ENCODE measurements at places on chromosomes 7 and 10.

- DNase-seq, result no peak
Measured at GRCh38 chr10:50540826-50541122, 83.0 kb downstream of the SGMS1 start.

DNA sequence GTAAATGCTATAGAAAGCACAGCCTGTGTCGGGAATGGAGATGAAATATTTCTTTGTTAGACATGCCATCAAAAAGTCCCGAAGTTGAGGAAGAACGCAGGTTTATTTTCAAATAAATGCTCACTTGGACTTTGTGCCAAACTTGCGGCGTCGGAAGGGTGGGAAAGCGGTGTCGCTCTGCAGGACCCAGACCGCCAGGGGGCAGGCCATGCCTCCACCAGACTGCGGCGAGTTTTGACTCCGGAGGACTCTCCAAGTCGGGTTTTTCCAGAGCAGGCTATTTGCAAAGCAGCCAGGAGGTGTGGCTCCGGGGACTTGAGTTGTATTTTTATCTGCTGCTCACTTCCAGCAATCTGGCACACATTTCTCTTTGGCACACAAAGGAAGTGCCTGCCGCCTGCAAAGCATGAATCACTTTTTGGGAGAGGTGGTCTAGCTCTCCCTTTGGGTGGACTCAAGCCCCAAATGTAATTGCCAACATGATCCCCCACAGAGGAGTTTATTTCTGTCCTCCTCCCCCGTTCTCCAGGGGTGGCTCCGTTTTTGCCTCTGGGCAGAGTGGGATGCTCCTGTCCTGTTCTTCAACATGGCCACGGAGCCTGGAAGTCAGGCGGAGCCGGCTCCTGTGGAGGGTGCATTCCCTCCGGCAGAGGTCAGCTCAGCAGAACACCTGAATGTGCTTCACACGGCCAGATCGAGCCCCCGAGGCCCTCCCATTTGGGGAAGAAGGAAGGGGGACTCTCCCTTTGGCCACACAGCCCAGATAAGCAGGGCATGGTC is 82.3 kb upstream of the GPR26 start:
- DNase-seq, result peak; percentile 60

- DNase-seq, result peak; percentile 24
Measured at GRCh38 chr7:85851571-85852193, 664.8 kb upstream of the SEMA3D start.

GRCh38 chr10:132329565-132330485 is 2.2 kb upstream of the LRRC27 start:
- DNase-seq, result no peak

GRCh38 chr10:130631142-130632096 is 495.2 kb downstream of the GLRX3 start:
- no peak for DNase-seq

DNA sequence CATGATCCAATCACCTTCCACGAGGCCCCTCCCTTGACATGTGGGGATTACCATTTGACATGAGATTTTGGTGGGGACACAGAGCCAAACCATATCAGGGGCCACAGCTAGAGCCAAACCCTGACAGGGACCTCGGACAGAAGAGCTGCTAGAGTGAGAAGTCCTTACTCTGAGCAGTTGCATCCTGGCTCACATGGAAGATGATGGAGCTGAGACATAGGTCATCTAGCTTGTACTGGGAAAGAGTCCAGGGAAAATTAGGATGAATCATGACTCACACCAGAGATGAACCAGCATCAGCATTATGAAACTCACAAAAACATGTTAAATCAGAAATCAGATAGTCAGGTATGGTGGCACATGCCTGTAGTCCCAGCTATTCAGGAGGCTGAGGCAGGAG is 12.8 kb upstream of the FMC1 start:
- DNase-seq, result no peak

DNA sequence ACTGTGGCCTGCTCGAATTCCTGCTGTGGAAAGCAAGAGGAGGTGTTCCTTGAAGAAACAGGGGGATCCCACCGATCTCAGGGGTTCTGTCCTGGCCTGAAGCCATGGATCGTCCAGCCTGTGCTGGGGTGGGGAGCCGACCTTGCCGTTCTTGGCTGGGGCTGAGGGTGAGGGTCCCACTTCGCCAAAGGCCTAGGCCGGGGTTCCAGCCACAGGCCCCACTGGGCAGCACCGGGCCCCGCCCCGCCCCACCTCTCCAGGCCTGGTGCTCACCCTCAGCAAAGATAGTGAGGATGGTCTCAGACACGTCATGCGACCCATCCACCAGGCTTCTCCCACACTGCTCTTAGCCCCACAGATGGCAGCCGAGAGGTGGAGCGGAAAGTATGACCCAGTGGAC is 51.4 kb upstream of the ZNF716 start:
- DNase-seq, result no peak
